ENCODE measurements at places on chromosomes 11 and 22.

DNA sequence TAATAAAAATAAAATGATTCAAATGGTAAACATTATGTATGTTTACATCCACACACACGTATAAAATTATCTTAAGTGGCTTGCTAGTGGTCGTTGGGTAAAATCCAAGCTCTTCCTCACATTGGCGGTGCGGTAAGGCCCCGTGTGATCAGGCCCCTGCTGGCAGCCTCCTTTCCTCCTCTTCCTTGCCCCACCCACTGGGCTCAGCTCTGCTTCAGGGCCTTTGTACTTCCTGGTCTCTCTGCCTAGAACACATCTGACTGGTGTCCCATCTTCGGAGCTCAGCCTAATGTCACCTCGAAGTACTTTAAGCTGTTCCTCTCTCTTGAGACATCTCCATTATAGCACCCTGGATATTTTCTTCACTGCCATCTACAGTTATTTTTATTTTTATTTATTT, 52.8 kb downstream of the OSBP2 start:
- H3K36me3 ChIP-seq = no peaks in the 10 kb centered on the region
- no peak for DNase-seq
- no peaks in the 10 kb centered on the region for H3K4me1 ChIP-seq
- H3K27ac ChIP-seq = no peak overlapping the region
- no peak overlapping the region for H3K4me3 ChIP-seq

DNA sequence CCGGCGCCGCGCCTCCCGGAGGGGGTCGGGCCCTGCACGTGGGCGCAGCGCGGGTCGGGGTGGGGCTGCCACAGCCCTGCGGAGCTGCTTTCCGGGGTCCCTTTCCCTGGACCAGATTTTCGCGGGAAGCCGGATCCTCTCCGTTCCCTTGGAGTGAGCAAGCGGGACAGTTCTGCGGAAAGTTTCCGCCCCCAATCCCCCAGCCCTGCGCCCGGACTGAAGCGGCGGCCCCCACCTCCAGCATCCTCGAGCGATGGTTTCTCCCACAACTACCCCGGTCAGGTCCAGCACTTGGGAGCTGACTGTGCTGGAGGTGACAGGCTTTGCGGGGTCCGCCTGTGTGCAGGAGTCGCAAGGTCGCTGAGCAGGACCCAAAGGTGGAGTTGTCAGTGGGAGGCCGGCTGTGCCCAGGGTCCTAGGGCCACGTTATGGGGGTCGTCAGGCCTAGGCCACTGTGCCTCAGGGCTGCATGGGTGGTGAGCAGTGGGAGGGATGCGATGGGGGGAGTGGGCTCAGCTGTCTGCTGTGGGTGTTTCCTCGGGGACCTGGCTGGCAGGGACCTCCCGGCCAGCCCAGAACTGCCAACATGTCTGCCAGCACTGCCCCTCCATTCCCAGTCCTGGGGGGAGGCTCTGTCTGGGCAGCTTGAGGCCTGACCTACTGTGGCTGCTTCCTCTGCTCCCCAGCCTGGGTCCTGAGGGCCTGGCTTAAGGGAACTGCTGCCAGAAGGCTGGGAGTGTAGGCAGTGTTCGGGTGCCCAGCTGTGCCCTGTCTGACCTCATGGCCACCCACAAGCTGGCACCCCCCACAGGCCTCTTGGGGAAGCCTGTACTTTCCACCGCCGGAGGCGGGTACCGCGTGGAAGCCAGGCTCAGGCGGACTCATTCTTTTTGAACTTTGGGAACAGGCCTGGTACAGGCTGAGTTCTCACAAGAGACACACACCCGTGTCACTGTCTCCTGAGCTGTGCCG, 726 bp downstream of the ST3GAL4 start:
- peaks cover 2% of the 10 kb centered on the region for H3K36me3 ChIP-seq
- H3K27ac ChIP-seq = peak overlapping the region; percentile 53
- peaks cover 62% of the 10 kb centered on the region for H3K4me1 ChIP-seq
- H3K27me3 ChIP-seq = no peaks in the 10 kb centered on the region

DNA sequence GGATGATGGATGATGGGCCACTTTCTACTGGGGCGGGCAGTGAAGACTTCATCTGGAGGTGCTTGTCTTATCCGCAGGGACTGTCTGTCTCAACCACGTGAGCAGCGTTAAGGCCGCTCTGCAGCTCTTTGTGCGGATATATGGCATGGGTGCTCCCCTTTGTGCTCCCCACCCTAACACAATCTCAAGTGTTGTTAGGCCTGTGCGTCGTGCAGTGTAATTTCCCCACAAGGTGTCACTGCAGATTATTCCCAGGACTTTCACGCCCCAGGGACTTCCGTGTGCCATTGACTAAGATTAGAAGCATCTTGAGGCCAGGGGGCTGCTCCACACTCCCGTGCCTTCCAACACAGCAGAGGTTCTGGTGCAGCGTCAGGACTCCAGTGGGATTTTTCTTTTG, 65.3 kb downstream of the TBC1D22A start:
- H3K4me3 ChIP-seq = no peak overlapping the region
- peaks cover 14% of the 10 kb centered on the region for H3K36me3 ChIP-seq

- no peaks in the 10 kb centered on the region for H3K36me3 ChIP-seq
- no peak overlapping the region for H3K4me3 ChIP-seq
- peaks cover 32% of the 10 kb centered on the region for H3K27me3 ChIP-seq
- no peaks in the 10 kb centered on the region for H3K4me1 ChIP-seq
- H3K27ac ChIP-seq = no peak overlapping the region
Measured at GRCh38 chr22:18997925-18998315, 61.8 kb upstream of the PRODH start.

DNA sequence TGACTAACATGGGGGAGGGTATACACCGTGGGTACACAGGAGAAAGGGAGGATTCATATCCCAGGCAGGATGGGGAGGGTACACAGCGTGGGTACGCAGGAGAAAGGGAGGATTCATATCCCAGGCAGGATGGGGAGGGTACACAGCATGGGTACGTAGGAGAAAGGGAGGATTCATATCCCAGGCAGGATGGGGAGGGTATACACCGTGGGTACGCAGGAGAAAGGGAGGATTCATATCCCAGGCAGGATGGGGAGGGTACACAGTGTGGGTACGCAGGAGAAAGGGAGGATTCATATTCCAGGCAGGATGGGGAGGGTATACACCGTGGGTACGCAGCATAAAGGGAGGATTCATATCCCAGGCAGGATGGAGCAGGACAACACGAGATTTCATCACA, 36.6 kb upstream of the NRIP3 start:
- H3K4me3 ChIP-seq = no peak overlapping the region
- H3K27ac ChIP-seq = no peak overlapping the region
- no peak for DNase-seq
- peaks cover 6% of the 10 kb centered on the region for H3K27me3 ChIP-seq

GRCh38 chr11:35792148-35792845, 129.7 kb downstream of the TRIM44 start:
- H3K27me3 ChIP-seq = no peaks in the 10 kb centered on the region
- H3K4me1 ChIP-seq = peaks cover 9% of the 10 kb centered on the region
- H3K27ac ChIP-seq = no peak overlapping the region
- H3K36me3 ChIP-seq = no peaks in the 10 kb centered on the region

GRCh38 chr22:43889860-43890253, 2.0 kb downstream of the PNPLA5 start:
- H3K4me3 ChIP-seq = no peak overlapping the region
- H3K4me1 ChIP-seq = peaks cover 6% of the 10 kb centered on the region
- no peak for DNase-seq

DNA sequence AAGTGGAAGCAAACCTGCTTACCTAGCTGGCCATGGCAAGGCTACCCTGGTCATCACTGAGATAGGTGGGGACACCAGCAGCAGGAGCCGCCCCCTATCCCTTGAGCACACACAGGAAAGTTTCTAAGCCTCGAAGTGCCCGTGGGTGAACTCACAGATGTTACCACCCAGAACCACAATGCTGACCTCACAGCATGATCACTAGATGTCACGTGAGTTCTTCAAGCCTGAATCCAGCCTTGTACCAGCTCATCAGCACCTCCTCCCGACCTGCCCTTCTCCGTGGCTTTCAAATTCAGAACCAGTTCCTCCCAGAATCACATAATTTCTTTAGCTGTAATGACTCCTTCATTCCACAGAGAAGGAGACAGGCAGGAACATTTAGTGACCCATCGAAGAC, 24.7 kb upstream of the TIMP3 start:
- no peaks in the 10 kb centered on the region for H3K27me3 ChIP-seq
- no peaks in the 10 kb centered on the region for H3K36me3 ChIP-seq
- H3K4me3 ChIP-seq = no peak overlapping the region
- no peak for DNase-seq

DNA sequence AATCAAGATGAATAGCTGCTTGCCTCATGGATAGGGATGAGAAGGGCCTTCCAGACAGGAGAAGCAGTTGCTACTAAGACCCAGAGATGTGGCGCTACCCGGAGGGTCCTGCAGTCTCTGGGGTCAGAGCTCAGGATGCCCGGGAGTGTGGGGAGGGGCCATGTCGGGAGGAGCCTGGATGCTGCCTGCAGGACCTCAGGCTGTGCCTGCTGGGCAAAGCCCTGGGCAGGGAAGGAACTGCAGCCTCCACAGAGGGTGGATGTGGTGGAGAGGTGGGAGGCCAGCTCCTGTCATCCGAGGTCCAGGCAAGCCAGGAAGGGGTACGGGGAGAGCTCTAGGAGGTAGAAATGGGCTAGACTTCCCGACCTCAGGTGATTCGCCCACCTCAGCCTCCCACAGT, 11.0 kb downstream of the PRR5 start:
- peaks cover 17% of the 10 kb centered on the region for H3K36me3 ChIP-seq
- no peak overlapping the region for H3K4me3 ChIP-seq
- peaks cover 50% of the 10 kb centered on the region for H3K4me1 ChIP-seq
- DNase-seq = no peak
- H3K27ac ChIP-seq = no peak overlapping the region

- no peak overlapping the region for H3K4me3 ChIP-seq
- no peak for DNase-seq
- H3K36me3 ChIP-seq = no peaks in the 10 kb centered on the region
- peaks cover 2% of the 10 kb centered on the region for H3K4me1 ChIP-seq
- H3K27ac ChIP-seq = no peak overlapping the region
Measured at GRCh38 chr11:131606811-131607335, 236.5 kb downstream of the NTM start.

DNA sequence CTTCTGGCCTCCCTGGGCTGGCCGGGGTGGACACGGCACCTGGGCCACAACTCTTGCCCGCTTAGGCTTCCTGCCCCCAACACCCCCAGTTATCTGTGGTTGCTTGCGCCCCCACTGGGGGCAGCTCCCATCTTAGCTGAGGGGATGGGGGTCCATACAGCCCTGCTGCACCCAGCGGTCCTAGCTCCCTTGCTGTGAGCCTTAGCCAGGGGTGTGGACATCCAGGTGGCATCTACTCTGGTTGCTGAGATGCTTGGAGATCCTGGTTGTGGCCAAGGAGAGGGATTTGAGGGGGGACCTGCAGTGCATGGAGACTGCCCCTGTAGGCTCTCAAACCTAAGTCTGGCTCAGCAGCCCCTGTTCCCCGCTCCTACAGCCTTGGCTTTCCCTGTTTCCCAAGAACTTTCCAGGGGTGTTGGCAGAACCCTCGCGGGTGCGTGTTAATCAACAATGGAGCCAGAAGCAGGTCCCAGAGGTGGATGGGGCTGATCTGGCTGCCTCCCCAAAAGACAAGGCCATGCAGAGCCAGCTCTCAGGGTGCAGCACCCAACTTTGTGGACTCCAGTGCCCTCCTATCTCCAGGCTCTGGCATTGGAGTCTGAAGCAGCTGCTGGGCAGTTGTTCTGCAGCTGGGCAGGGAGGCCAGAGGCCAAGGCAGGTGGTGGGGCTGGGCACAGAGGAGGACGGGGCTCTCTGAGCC, 3.3 kb downstream of the KCNQ1 start:
- no peak overlapping the region for H3K4me3 ChIP-seq
- H3K36me3 ChIP-seq = no peaks in the 10 kb centered on the region
- H3K27ac ChIP-seq = no peak overlapping the region
- peaks cover 47% of the 10 kb centered on the region for H3K27me3 ChIP-seq
- DNase-seq = no peak
- H3K4me1 ChIP-seq = peaks cover 41% of the 10 kb centered on the region

DNA sequence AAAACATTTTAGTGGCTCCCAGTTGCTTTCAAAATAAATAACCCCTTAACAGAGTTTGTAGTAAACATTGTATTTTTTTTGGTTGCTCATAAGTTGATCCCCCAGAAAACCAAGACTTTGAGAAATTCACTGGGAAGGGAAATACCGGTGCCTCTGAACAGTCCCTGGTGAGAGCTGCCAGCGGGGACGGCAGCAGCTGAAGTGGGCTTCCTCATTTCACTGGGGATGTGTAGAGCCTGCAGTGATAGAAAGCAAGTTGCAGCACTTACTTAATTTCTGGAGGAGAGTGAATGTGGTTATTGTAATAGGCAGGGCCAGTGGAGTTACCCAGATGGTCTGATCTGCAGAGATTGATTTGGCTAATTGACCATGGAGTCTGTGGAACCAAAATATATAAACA, 18.6 kb upstream of the MCHR1 start:
- H3K4me3 ChIP-seq = no peak overlapping the region
- DNase-seq = no peak
- H3K36me3 ChIP-seq = no peaks in the 10 kb centered on the region
- no peaks in the 10 kb centered on the region for H3K27me3 ChIP-seq

DNA sequence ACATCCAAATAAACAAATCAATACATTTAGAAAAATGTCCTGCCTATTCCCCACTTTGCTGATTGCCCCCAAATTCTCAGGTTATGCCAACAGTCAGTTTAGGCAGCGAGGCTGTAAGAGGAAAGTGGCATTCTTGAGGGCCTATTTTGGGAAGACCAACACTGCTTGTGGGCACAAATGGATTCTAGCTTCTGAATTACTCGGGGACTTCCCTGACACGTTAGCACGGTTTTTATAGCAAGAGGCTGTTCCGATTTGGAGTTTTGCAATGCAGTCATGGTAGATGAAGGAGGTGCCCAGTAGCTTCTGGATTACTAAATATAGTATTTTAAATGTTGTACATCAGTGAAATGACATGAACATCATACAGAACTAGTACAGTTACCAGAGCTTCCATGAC, 13.1 kb downstream of the RCN1 start:
- H3K4me3 ChIP-seq = no peak overlapping the region
- H3K4me1 ChIP-seq = peaks cover 4% of the 10 kb centered on the region
- peaks cover 58% of the 10 kb centered on the region for H3K36me3 ChIP-seq

DNA sequence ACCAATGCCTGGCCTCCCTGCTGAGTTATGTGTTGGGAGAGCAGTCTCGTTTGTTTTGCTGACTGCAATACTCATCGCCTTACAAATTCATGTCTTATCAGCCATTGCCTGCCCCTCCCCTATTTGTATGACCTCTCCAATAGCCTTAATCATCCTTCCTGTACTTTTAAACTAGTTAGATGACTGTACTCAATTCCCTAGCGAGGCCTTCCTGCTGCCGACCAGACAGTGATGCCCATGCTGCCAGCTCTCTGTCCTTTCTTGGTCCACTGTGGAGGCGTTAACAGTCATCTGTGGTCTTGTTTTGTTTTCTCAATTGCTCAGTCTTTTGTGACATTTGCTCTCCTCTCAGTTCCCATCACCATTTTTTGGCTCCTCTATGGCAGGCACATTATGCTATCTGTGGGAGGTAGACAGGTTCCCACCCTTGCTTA, 20.3 kb upstream of the YPEL1 start:
- DNase-seq = no peak
- H3K27me3 ChIP-seq = no peaks in the 10 kb centered on the region
- H3K27ac ChIP-seq = peak overlapping the region; percentile 1
- peaks cover 29% of the 10 kb centered on the region for H3K36me3 ChIP-seq
- H3K4me1 ChIP-seq = peaks cover 35% of the 10 kb centered on the region

GRCh38 chr11:62108017-62108750, 15.6 kb upstream of the INCENP start:
- H3K4me3 ChIP-seq = no peak overlapping the region
- no peak overlapping the region for H3K27ac ChIP-seq
- H3K27me3 ChIP-seq = no peaks in the 10 kb centered on the region
- peaks cover 18% of the 10 kb centered on the region for H3K4me1 ChIP-seq

GRCh38 chr22:31139866-31140716, at the start of gene PLA2G3:
PLA2G3 (minus strand) TSS chr22:31140508; CDS start chr22:31140354, 154 bp downstream.
- H3K27me3 ChIP-seq = peaks cover 19% of the 10 kb centered on the region
- no peak within 1 kb of the TSS for H3K27ac ChIP-seq
- no peaks in the 10 kb centered on the region for H3K36me3 ChIP-seq
